ENCODE measurements at places on chromosomes 2 and 18. TPM values are rescaled to one million over a fixed set of nuclear protein-coding genes. Genes with fewer than 3 reads are reported as not detected.

The TRIB2 gene
- 58.1 TPM for polyA plus RNA-seq

The GNAL gene
- polyA plus RNA-seq, result 3.5 TPM

The GRHL1 gene
- 7.3 TPM for polyA plus RNA-seq

- no peak for DNase-seq
These were observed 155.0 kb upstream of the SLC8A1 start for GRCh38 chr2:40606862-40607261.

- DNase-seq, result no peak
These were observed 31.8 kb upstream of the INPP4A start for GRCh38 chr2:98412751-98413458.

GRCh38 chr2:191831410-191831994 is 15.4 kb downstream of the CAVIN2 start:
- DNase-seq, result no peak

GRCh38 chr2:113157118-113157896 is 16.5 kb upstream of the PSD4 start:
- no peak for DNase-seq

GRCh38 chr2:125634662-125635061 is 1021.3 kb upstream of the GYPC start:
- no peak for DNase-seq

DNA sequence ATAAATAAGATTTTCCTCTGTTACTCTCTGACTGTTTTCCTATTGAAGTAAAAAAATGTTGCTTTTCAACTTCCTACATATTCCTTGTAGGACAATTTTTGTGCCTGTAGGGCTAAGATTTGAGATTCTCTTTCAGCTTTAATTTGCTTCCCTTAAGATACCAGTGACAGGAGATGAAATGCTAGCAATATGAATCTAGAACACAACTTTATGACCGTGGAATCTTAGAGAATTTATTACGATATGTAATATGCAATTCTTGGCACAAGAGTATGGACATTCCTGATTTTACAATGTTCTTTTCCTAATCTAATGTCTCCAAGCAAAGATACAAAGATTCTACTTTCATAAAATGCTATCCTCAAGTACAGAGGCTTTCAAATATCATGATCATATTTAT is 180.9 kb downstream of the KCNE4 start:
- no peak for DNase-seq

DNA sequence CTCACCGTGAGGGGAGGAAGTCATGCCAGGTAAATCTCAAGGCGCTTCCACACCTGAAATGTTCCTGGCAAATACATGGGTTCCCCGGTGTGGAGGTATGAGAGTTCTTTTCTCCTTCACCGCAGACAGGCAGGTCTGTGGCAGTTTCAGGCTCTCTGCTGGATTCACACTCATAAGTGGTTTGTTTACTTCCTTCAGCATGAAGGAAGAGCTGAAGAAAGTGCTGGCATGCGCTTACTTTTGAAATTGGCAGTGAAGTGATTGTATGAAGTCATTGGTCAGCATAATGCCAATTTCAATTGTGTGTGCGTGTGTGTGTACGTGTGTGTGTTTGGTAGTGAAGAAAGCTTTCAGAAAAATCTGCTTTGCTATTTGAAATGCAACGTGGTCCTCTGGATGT is 43.4 kb downstream of the RNF144A start:
- no peak for DNase-seq

DNA sequence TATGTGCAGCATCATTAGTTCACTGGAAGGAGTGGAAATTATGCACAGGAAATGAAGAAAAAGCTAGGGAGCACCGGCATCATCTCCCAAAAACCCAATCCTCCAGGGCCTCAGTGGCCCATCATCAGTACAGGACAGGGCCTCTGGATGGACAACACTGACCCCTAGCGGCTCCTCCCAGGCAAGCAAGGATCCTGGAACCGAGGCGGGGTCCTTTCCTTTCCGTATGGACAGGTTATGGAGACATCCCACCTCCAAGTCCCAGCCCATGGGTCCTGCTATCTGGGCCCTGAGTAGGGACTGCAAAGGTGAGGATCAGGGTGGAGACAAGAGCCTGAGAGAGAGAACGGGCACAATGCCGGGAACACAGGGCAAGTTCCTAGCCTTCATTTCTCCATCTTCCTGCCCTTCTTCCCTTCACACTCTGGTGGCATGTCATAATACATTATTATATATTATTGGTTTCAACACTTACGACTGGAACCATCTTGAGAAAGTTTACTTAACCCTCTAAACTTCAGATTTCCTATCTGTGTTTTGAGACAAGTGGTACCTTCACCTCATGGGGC is 68.2 kb downstream of the ZNF516 start:
- peak; percentile 56 for DNase-seq

GRCh38 chr2:176128172-176128981 is 1.1 kb upstream of the HOXD8 start:
- no peak for DNase-seq

DNA sequence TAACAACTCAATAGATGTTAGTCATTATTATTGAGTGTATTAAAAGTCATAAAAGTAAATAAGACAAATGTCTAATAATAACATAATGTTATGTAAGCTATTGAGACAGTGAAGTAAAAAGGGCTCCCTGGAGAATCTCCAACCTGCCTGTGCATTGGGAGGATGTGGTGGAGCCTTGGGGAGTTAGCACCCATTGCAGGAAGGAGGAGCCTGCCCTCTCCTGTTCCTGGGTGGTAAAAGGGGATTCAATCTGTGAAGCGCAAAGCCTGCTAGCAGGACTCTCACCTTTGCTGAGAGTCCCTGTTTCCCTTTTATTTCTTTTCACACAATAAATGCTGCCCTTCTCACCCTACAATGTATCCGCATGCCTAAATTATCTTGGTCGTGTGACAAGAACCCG is 206.1 kb downstream of the RAB3GAP1 start:
- no peak for DNase-seq
